ENCODE measurements at places on chromosomes 13 and 19.
A peak's percentile ranks its signal among the peaks of the same experiment; 100 is the strongest.

DNA sequence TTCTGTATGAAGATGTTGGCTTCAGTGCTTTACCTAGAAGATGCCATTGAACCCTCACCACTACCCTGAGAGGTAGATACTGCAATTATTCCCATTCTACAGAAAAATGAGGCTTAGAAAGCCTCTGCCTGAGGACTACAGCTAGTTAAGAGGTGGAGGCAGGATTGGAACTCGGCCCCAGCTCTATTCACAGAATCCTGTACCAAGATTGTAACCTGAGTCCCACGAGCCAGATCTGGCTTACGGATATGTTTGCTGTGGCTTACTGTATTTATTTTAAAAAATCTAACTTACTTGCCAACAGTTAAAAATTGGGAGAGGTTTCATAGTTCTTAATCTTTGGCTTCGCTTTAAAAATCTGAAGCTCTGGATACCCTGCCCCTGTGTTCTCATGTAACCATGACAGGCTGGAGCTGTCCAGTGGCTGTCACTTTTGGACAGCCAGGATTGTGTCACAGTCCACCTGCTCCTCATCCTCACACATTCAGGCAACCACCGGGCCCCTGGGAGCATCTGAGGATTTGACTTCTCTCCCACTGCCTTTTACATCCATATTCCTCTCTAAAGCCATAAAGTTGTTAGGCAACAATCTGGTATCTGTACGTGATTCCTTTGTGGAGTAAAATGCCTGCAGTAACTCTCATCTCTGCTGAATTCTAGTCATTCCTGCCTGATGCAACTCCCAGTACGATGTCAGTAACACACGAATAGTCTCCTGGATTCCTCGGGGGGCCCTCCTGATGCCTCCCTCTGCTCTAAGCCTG, 160.8 kb upstream of the SERP2 start:
- DNase-seq: no peak

DNA sequence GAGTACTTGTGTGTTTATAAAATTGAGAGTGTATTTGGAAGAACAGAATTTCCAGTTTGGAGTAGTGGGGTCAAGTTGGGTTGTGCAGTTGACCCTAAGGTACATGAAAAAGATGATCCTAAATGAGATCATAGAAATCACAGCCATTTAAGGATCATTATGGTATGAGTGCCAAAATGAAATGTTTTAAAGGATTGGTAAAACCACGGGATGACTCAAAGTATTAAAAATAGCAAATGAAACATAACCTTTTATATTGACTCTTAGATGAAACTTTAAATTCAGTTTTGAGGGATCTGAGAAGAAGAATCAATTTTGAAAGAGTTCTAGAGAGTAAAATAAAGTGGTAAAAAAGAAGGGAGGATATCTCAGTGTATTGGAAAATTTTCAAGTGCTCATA, 773.8 kb downstream of the GPC5 start:
- no peak for DNase-seq

- DNase-seq: peak; percentile 58
Observed at GRCh38 chr13:20828539-20829364, 55.0 kb upstream of the EEF1AKMT1 start.

- no peak for DNase-seq
Observed at GRCh38 chr13:52884429-52885010, 36.1 kb upstream of the PCDH8 start.

GRCh38 chr13:29782798-29783197, 67.6 kb downstream of the UBL3 start:
- DNase-seq: no peak

DNA sequence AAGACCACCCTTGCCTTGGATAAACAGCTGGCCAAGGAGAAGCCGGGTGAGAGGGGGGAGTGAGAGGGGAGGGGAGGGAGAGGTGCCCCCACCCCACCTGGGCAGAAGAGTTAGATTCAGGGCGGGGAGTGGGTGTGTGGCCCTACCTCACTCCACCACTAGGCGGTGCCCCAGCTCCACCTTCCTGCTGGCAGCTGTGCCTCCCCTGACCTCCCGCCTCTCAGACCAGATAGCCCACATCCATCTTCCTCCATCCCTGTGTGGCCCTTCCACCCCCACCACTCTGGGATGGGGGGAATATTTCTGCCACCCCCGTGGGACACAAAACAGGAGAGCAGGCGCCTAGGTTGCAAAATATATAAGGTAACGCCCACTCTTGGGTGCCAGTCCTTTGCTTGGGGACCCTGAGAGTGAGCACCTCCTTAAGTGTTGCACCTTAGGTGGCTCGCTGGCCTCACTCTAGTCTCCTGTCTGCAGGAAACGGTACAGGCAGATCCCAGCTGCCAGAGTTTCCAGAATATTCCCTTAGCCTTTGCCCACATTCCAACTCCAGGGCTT, 13.8 kb upstream of the EHD2 start:
- no peak for DNase-seq

GRCh38 chr19:19500975-19501644, 14.2 kb downstream of the TSSK6 start:
- no peak for DNase-seq

GRCh38 chr19:28984315-28984714, 228.6 kb downstream of the UQCRFS1 start:
- DNase-seq: no peak

DNA sequence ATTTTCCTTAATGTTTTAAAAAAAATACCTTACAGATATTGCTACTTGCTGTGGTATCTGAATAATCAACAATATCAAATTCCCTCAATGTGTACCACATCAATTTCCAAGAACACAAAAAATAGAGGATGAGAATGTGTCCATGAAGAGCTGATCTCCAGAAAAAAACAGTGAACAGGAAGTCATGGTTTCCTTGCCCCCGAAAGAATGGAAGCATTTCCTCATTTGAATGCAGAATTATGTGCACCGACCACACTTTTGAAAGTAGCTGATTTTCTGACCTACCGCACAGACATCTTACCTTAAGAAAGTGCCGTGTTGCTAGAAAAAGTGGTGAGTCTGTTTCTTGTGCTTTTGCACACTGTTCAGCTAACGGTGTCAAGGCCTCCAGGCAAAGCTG, 13.4 kb upstream of the EEF1AKMT1 start:
- DNase-seq: no peak

- no peak for DNase-seq
Observed at GRCh38 chr13:89361909-89362308, 1690.7 kb downstream of the SLITRK5 start.

- DNase-seq: no peak
Observed at GRCh38 chr19:924553-925086, 1.2 kb upstream of the ARID3A start.

DNA sequence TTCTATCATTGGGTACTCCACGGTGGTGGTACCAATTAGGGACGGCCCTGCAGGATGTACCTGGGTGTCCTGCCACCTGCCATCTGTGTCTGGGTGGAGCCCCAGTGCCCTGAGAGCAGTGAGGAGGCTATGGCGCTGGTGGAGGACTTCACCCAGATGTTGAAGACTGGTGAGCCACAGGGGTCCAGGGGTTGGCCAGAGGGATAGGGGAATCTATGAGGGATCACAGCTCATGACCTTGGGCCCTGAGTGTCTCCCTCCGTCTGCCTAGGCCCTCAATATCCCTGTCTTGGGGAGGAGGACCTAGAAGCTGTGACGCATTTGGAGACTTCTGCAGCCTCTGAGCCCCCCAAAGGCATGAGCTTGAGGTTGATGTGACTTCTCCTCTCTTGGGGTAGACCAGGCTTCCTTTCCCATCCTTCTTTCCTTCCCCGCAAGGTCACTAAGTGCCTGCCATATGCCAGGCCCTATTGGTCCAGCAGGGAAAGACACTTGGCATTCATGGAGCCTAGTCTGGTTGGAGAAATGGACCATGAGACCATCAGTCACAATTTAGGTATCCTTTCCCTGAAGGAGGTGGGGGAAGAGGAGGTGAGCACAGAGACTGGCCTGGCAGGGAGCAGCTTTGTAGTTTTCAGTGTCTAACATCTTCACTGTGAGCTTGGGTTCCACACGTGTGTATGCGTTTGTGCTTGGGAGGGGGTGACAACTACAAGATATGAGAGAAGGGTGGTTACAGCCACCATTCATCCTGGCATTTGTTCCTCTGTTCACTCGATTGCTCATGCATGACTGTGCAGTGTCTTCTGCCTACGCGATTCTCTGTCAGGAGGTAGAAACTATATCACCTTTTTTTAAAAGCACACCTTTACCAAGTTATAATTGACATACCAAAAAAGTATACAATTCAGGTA, 5.1 kb upstream of the MZF1 start:
- no peak for DNase-seq

GRCh38 chr13:37456506-37456905, 142.1 kb downstream of the POSTN start:
- no peak for DNase-seq

DNA sequence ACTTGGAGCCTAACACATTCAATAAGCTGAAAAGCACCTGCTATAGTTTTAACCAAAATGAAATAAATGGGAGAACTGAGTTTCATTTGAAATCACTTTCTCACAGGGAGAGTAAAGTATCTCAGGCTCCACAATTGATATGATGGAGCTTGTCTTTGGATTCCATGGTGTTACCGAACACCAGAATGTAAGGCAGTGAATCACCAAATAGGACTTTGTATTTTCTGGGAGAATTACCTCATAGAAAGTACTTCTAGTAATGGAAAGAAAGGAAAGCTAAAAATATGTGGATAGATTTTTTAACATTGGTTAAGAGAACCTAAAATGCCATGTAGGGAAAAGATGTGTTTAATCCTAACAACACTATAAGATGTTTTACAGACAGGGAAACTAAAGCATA, 123.6 kb downstream of the NALCN start:
- no peak for DNase-seq

GRCh38 chr19:7104747-7105447, 35.4 kb downstream of the ZNF557 start:
- DNase-seq: no peak

DNA sequence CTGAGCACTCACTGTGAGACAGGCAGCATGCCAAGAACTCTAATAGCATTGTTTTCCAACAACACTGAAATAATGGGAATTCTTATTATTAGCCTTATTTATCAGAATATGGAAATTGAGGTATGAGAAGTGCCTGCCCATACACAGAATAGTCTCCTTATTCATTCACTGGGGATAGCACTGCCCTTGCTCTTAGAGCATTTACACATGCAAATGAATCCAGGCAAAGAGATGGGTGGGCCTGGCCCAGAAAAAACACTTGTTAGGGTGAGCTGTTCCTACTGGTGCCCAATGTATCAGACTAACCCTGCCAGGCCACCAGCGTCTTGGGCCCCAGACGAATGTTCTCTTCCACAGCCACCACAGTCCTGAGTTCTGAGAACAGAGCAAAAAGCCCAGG, 112.9 kb downstream of the TUBA3C start:
- no peak for DNase-seq

GRCh38 chr13:104571161-104571892, 1505.1 kb upstream of the SLC10A2 start:
- DNase-seq: peak; percentile 2

GRCh38 chr13:46086985-46087384, 17.8 kb downstream of the CPB2 start:
- no peak for DNase-seq

DNA sequence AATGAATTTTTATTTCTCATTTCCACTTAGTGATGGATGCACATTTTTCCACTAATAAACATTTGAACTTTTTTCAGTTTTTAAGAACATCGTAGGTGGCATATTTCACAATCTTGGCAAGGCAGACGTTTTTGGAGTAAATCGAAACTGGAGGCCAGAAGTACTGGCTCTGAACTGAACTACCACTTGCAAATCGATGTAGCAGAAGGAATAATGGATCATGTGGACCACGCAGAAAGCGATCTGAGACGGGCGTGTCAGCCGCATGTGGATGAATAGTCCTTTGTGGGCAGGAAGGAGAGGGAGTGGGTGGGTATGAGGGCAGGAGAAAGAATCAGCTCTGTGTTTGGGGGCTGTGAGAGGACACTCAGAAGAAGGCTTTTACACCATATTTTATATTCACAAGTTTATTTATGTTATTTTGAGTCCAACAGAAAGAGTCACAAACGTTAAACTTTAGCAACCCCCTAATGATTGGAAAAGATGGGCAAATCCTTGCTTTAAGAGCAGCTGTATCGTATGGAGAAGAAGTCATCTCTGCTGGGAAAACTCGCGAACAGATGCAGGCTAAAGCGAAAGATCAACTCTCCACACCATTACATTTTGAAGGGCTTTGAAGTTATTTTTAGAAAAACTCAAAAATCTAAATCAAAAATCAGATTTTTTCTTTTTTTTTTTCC, 90.5 kb downstream of the COL4A2 start:
- no peak for DNase-seq

- DNase-seq: no peak
Observed at GRCh38 chr13:60583911-60584753, 187.1 kb downstream of the TDRD3 start.

GRCh38 chr13:24184265-24184841, 23.8 kb downstream of the SPATA13 start:
- no peak for DNase-seq

GRCh38 chr13:43880214-43880855, 631 bp downstream of the LACC1 start:
- no peak for DNase-seq

- no peak for DNase-seq
Observed at GRCh38 chr13:51237887-51238286, 15.7 kb downstream of the FAM124A start.

DNA sequence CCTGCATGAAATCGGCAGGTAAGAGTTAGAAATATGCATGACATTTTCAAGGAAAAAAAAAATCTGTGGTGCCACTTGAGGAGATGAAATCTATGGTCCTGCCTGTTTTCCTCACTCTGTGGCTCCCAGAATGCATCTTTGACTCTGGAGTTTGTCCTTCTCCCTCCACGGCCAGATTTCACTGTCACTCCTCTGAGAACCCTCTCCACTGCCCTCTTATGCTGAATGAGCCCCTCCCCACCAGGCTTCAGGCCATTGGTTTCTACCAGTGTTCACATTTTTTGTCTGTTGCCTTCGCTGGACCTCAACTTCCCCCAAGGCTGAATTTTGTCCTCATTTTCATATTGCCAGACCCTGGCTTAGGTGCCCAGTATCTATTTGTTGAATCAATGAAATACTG, 235.0 kb downstream of the ZIC5 start:
- no peak for DNase-seq

GRCh38 chr19:7441468-7442146, 47.2 kb downstream of the PEX11G start:
- DNase-seq: no peak

GRCh38 chr13:93066187-93066586, 160.4 kb upstream of the GPC6 start:
- DNase-seq: no peak

- DNase-seq: no peak
Observed at GRCh38 chr13:20700288-20700687, 3.2 kb upstream of the IL17D start.
